ENCODE measurements at places on chromosomes 2 and 18.

DNA sequence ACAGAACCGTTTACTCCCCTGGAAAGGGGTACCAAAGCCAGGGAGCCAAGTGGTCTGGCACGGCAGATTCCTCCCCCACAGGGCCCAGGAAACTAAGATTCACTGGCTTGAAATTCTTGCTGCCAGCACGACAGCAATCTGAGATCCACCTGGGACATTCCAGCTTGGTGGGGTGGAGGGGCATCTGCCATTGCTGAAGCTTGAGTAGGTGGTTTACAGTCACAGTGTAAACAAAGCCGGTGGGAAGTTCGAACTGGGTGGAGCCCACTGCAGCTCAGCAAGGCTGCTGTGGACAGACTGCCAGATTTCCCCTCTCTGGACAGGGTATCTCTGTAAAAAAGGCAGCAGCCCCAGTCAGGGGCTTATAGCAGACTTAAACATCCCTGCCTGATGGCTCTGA is 901.7 kb upstream of the LRRTM1 start:
- DNase-seq: no peak

- peak; percentile 29 for DNase-seq
Measured at GRCh38 chr2:208265371-208265800, 669 bp upstream of the PIKFYVE start.

DNA sequence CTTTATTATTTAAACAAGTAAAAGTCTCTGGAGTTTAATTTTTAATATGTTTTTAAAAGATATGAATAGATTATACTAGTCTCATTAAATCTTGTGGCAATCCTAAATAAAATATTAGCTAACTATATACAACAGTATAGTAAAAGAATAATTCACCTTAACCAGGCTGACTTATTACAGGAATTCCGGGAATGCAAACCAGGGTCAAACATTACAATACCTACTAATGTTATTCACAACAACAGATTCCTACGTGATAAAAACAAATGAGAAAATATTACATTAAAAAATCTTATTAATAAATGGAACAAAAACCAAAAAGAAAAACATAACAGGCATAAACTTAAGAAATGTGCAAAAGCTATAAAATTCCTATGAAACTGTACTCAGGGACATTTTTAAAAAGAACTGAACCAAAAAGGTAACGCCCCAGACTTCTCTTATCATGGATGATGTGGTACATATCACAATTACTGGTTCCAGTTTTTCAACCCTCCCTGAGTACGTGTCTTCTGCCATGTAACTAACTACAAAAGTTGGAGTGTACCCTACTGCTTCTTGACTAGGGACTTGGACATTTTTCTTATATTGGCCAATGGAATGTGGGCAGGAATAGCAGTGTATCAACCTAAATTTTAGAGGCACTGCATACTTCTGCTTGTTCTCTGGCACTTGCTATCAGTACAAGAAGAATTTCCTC is 20.2 kb downstream of the TTC21B start:
- DNase-seq: no peak

GRCh38 chr18:27298214-27298804 is 113.2 kb upstream of the CHST9 start:
- DNase-seq: peak; percentile 31

GRCh38 chr2:9972621-9973479 is 21.4 kb downstream of the GRHL1 start:
- no peak for DNase-seq

Data from neural progenitor cell (in vitro differentiated cells).